GM13977 (cell line): ENCODE measurements at places on chromosomes 7 and 10.
A peak's percentile ranks its signal among the peaks of the same experiment; 100 is the strongest.

DNA sequence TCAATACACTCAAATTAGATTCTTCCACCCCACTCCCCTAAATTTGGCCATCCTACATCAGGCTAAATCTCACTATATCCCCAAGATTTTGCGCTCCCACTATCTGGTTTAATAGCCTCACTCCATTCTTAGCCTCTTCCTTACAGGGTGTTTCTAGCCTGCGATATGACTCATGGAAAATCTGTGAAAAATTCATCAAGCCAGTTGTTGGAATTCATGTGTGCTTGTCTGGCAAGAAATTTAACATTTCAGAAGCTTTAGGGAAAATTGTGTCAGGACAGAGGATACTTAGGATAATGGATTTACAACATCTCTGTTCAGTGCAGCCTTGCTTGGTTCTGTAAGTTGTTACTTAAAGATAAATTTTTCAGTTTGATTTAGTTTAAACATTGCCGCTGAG, 1249.9 kb upstream of the AUTS2 start:
- DNase-seq: no peak

- no peak for DNase-seq
Observed at GRCh38 chr10:58919927-58920654, 256.4 kb upstream of the PHYHIPL start.

- DNase-seq: no peak
Observed at GRCh38 chr10:119643306-119644204, 7.6 kb upstream of the BAG3 start.

- peak; percentile 7 for DNase-seq
Observed at GRCh38 chr10:101939008-101939648, 95.5 kb upstream of the KCNIP2 start.

DNA sequence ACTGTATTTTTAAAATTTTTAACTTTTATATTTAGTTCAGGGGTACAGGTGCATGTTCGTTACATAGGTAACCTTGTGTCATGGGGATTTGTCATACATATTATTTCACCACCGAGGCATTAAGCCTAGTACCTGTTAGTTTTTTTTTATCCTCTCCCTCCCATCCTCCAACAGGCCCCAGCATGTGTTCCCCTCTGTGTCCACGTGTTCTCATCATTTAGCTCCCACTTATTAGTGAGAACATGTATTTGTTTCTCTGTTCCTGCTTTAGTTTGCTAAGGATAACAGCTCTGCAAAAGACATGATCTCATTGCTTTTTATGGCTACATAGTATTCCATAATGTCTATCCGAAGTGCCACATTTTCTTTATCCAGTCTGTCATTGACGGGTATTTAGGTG, 22.4 kb upstream of the ITGA8 start:
- no peak for DNase-seq

GRCh38 chr10:126468876-126469643, 80.8 kb upstream of the ADAM12 start:
- DNase-seq: no peak

GRCh38 chr7:159296093-159296681, 151.5 kb upstream of the VIPR2 start:
- DNase-seq: no peak

DNA sequence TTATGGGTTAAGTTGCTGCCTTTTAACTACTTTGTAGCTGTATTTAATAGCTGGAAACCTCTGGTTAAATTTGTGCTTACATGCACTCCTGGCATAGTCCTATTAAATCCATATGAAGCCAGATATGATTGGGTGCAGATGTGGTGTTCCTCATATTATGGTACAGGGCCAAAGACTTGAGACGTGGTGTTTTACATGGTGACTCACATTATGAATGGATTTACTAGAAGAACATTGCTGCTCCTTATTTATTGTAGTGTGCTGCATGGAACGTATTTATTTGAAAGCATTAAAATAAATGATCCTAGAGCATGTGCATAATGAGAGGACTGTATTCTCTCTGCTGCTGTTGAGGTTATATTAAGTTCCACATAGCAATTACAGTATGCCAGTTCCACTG, 224.1 kb downstream of the SLC25A13 start:
- DNase-seq: no peak

DNA sequence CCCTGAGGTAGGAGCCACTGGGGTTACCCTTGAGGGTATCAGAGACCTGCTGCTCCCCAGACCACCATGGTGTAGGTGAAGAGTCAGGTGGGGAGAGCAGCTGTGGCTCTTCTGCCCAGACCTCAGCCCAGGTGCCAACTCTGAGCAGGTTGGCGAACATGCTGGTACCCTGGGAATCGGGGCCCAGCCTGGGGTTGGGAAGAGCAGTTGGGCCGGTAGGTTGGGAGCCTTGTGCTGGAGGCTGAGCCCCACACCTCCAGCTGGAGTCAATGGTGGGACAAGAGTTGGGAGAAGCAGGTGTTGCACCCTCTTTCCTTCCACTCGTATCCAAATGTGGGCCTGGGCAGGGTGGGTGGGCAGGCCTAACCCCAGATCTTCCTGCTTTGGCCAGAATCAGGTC, 114.5 kb downstream of the CDH23 start:
- DNase-seq: no peak

- DNase-seq: no peak
Observed at GRCh38 chr7:101200504-101200861, 353 bp downstream of the MOGAT3 start.
